ENCODE measurements at places on chromosomes 4 and X.

GRCh38 chr4:109953556-109953955, 40.9 kb downstream of the EGF start:
- DNase-seq, result no peak

GRCh38 chr4:25051534-25051933, 20.8 kb upstream of the LGI2 start:
- DNase-seq, result no peak

GRCh38 chr4:53730031-53730805, 138.9 kb upstream of the LNX1 start:
- no peak for DNase-seq

- no peak for DNase-seq
Observed at GRCh38 chrX:111040377-111041017, 55.5 kb upstream of the PAK3 start.

DNA sequence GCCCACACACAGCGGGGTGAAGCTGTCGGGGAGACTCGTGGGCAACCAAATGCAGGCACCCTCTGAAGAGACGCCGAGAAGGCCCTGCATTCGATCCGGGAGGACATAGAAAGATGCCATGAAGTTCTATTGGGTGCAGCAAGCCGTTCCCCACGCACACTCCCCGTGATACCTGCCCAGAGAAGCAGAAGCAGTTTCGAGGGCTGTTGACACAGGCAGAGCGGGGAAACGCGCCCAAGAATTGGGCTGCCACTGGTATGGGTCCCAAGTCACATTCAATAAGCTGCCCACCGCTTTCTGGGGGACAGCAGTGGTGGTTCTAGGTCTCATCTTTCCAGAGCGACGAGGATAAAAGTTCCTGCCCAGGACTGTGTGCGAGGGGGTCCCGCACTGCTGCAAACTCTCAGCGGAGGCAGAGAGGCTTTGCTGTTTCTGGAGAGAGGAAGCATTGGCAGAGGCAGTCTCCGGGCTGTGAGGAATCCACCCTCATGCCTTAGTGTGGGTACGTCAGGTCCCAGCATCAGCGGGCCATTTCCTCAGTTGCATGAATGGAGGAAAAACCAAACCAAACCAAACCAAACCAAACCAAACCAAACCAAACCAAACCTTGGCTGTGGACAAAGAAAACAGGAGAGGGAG, 10.1 kb downstream of the PITX2 start:
- DNase-seq, result no peak

DNA sequence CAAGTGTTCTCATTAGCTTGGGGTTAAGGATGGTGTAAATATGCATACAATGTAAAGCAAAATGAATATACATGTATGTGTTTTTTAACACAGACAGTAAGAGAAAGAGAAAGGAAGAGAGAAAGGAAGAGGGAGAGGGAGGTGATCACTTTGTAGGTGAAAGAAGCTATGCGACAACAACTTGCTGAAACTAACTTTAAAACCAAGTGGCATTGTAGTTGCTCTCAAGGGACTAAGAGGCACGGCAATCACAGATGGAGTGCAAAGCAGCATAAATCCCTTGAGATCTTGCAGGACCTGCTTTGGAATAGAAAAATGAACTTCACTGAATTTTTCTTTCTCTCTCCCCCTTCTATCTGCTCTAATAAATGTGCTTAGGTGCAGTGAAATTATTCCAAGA, 1665.0 kb upstream of the TENM3 start:
- no peak for DNase-seq

DNA sequence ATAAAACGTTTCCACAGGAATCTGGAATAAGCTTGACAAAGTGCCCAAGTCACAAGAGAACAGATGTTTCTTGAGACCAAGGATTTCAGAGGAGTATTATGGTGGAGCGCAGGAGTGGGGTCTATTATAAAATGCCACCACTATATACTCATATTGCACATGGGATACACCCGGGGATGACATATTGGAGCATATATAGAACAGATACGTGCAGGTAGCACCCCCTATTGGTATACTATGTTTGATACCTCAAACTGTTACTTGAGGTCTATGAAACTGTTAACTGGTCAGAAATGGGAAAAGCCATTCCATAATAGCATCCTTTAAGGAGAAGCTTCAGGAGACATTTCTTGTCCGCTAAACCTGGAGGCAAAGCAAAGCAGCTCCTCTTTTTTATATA, 86.0 kb downstream of the PCYT1B start:
- DNase-seq, result no peak

DNA sequence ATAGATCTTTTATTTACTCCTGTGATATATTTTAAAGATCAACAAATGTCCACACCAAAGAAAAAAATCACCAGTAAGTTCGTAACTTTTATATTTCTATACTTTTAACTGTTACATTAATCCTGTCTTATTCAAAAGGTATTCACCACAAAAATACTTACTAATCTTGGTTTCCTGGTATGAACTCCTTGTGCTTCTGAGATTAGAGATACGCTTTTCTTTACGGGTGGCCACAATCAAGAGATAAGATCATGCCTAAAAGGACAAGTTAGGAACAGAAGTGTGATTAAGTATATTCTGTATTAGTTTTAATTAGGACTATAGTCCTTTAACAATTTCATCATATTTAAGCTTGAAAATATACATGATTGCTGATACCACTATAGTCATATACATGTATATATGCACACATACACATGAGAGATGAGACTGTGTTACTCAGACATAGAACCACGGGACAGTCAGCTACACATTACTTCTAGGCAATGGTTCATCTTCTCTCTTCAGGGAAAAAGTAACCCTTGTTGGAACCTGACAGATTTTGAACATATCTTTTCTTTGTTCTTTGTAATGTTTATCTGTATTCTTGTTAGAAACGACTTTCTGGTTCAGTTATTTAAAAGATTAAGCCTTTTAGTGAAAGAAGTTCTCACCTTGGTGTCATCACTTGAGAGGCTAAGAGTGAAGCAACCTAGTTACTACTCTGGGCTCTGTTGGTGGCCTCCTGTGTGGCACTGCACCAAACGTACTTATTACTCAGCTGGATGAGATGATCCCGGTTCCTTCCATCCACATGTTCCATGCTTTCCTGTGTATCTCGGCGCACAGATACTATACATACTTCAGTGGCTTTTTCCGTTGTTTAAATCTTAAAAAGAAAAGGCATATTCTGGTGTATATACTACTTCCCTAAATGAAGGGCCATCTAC, 146.1 kb downstream of the CBR4 start:
- no peak for DNase-seq

- DNase-seq, result no peak
Observed at GRCh38 chrX:17405225-17405969, 30.4 kb downstream of the NHS start.

GRCh38 chr4:180542445-180543100, 1700.6 kb upstream of the TENM3 start:
- DNase-seq, result no peak

GRCh38 chr4:153204247-153204671, at the start of gene TRIM2:
Gene TRIM2, plus strand, starts transcription at chr4:153204443. Its CDS starts 88 bp downstream, at chr4:153204531.
- DNase-seq, result no peak

- no peak for DNase-seq
Observed at GRCh38 chrX:119501511-119502148, 33.4 kb downstream of the SLC25A5 start.

GRCh38 chr4:82371497-82371896, 2.3 kb downstream of the HNRNPD start:
- no peak for DNase-seq

- no peak for DNase-seq
Observed at GRCh38 chrX:110531873-110532580, 173.4 kb downstream of the RTL9 start.

- DNase-seq, result no peak
Observed at GRCh38 chrX:130645955-130646583, 244.3 kb downstream of the RBMX2 start.

- no peak for DNase-seq
Observed at GRCh38 chr4:93065790-93066189, 762.0 kb downstream of the GRID2 start.

DNA sequence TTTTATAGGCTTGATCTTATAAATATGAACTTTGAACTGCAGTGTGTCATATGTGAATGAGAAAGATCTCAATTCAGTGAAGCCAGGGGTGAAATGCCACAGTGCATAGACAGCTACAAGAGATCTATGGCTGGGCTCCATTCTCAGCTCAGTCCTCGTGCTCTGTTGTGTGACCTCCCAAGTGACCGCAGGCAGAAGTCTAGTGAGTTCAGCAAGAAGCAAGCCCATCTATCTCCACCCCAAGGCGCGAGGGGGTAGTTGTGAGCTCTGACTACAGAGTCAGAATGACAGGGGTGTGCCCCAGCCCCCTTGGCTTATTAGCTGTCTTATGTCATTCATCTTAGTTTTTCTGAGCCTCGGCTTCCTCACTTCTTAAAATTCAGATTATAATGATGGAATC, 378.3 kb downstream of the FBXW7 start:
- DNase-seq, result no peak

GRCh38 chr4:150515135-150515534, 66.8 kb upstream of the MAB21L2 start:
- DNase-seq, result no peak

GRCh38 chr4:61210186-61210939, 10.2 kb downstream of the ADGRL3 start:
- DNase-seq, result no peak

DNA sequence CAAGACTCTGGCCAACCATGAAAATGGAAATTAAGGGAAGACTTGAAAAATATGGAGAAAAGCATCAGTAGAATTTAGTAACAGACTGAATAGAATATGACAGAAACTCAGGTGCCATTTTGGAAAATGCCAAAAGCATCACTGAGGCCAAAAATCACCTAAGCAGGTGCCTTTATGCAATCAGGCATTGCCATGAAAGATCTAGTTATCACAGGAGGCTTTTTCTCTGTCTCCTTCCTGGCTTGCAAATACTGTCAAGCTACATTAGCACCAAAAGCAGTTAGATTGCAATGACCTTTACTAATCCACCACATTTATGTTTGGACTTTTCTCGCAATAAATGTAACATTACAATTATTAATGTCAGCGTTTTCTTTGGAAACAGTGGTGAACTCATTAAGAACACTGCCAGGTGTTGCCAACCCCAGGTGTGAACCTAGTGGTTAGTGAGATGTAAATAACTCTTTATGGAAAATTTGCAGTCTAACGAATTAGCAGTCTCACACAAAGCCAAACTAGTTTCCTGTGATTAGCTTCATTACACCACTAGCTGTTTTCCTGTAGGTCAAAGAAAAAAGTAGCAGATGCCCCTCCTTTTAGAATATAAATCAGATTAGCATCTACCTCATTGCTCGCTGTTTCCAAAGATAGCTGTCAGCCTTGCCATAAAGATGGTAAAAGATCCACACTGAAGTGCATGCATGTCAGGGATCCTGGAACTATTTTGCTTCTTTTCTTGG, 1568.4 kb upstream of the TENM3 start:
- no peak for DNase-seq

DNA sequence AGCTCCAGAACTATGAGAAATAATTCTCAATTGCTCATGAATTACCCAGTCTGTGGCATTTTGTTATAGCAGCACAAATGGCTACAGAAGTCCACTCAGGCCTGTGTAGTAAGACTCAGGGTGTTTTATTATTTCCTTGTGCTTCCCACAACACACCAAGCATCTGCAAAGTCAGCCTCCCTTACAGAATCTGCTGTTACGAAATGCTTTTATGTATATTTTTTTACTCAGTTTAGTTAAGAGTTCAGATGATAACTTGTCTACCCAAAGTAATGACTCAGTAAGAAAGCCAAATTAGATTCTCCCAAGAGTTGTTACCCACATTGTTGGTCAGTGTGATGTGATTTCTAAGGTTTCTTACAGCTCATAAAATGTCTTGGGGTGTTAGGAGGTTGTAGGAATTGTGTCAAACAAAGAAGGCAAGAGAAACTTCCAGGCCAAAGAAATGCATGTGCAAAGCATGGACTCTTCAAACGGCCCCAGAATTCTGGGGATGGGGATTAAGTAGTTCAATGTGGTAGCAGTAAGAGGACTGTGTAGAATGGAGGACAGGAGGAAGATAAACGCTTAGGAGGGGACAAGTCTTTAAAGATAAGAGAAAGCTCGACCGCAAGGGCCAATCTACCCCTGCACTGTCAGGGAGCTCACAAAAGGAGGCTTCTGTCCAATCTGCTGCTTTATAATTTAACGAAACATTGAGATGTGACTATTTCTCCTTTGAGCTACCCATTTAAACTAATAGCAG, 35.4 kb upstream of the TMEM184C start:
- no peak for DNase-seq

DNA sequence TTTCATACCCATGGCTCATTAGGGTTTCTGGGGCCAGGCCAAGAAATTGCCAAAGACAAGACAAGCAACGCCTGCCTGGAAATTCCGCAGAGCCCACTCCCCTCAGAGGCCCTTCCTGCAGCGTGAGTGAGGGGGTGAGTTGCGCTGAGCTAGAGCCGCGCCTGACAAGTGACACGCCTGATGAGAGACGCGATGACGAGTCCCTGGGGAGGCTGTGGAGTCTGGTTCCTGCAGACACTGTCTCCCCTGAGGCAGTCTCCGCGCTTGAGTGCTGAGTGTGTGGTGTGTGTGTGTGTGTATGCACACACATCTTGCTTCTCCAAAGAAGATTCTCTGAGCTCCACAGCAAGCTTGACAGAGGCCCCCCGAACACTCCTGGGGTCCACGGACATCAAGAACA, 269.8 kb downstream of the BCOR start:
- no peak for DNase-seq

GRCh38 chrX:23849241-23849640, 58.5 kb downstream of the APOO start:
- DNase-seq, result no peak

GRCh38 chrX:49155243-49155899, 7.2 kb upstream of the MAGIX start:
- DNase-seq, result no peak
